AG08396 (cell line): ENCODE measurements at places on chromosomes 4 and X.

GRCh38 chr4:126658411-126658810 lies 974.3 kb upstream of the INTU start:
- no peak for DNase-seq

DNA sequence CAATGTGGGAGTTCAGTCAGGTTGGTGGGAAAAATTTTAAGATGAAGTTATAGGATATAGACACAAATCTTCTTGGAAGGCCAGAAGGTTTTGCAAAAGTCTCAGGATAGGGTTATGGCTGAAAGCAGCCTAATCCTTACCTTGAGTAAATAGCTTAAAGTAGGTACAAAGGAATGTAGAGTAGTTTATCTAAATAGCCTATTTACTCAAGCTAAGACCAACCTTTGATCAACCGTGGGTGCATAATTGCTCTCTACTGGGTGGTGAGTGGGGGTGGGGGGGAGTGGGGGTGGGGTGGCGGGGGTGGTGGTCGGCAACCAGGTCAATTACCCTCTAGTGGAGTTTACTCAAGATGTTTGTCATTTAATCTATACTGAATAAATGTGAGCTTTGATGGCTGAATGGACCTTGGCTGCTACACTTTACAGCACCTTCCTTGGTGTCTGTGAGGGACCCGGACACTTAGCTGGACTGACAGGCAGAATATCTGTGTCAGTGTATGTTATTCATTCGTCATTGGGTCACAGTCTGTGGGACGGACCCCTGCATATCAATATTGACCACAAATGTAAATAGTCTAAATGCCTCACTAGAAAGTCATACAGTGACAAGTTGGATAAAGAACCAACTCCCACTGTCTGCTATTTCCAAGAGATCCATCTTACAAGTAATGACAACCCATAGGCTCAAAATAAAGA lies 545.7 kb upstream of the PABPC4L start:
- no peak for DNase-seq

GRCh38 chrX:55663584-55663983 lies 40.4 kb downstream of the FOXR2 start:
- no peak for DNase-seq

DNA sequence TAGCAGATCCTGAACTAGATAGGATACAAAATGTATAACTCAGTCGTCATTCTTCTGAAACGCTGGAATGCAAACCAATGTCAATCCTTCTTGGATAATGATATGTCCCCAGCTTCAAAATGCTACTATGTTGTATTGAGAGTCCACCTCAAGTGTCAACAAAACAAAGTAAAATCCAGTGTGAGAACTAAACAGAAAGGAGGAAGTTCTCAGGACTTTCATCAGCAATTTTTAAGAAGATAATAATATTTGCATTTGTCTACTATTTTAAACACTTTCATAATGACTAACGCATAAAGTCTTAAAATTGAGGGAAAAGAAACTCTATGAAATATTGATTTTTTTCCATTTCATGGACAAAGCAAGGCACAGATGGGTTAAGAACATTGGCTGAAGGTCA lies 36.3 kb downstream of the SOD3 start:
- DNase-seq, result no peak

DNA sequence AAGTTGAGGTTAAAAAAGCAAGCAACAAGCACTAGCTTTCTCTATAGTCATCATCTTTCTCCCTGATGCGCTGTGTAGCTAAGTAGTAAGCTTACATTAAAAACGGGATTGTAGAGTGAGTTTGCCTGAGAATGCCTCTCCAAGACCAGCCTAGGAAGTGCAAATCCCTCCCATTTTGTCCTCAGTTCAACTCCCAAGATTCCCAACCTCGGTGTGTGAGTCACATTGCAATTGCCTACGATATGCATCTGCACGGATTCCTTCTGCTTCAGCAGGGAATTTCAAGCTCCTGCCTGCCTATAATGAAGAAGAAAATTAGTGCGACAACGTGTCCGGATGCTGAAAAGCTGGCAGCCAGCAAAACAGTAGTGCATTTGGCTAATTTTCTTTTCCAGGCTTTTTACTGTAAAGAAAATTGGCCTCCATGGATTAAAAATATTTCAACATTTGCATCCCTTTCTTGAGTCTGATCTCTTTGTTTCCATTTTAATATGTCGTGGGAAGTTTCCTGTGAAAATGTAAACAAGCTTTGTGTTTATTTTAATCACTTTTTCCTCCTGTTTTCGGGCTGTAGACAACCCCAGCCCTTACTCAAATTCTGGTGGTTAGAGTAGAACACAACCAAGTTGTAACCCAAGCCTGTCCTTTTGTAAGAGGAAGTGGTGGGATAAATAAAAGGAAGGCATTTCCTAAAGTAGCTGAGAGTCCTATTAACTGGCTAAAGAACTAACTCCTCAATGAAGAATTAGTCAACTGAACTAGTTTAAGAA lies 58.4 kb upstream of the TET2 start:
- DNase-seq, result peak; percentile 66

DNA sequence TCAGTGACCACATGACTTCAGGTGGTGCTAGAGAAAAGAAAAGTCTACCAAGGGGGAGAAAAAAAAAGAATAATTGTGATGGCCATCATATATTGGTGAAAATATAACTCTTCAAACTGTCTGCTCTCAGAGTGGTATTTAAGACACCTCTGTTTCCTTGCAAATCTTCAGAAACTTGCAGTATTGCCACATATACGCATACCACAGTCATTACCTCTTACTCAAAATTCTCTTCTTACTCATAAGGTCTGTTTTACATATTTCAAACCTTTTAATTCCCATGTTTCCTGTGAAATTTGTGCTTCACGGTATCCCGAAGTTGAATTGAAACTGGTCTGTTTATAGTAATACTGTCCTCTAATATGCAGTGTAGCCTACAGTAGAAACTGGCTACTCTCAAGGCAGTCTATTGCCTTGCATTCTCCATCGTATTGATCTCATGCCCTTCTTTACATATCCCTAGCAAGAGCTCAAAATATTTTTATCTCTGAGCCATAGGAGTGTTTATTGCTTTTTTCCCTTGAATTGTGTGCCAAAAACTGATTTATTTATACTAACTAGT lies 34.7 kb upstream of the LHFPL1 start:
- no peak for DNase-seq

DNA sequence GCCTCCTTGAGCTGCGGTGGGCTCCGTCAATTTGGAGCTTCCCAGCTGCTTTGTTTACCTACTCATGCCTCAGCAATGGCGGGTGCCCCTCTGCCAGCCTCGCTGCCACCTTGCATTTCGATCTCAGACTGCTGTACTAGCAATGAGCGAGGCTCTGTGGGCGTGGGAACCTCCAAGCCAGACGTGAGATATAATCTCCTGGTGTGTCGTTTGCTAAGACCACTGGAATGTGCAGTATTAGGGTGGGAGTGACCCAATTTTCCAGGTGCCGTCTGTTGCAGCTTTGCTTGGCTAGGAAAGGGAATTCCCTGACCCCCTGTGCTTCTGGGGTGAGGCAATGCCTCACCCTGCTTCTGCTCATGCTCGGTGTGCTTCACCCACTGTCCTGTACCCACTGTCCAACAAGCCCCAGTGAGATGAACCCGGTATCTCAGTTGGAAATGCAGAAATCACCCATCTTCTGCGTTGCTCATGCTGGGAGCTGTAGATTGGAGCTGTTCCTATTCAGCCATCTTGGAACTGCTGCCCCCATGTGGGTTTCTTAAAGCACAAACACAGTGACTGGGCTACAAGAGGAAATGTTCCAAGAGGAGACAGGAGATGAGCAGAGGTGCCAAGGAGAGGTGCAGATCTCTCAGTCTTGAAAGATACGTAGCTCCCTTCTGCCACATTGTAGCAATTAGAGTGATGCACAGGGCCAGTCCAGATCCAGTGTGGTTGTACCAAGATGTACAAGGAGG lies 193.0 kb upstream of the IGFBP7 start:
- no peak for DNase-seq

DNA sequence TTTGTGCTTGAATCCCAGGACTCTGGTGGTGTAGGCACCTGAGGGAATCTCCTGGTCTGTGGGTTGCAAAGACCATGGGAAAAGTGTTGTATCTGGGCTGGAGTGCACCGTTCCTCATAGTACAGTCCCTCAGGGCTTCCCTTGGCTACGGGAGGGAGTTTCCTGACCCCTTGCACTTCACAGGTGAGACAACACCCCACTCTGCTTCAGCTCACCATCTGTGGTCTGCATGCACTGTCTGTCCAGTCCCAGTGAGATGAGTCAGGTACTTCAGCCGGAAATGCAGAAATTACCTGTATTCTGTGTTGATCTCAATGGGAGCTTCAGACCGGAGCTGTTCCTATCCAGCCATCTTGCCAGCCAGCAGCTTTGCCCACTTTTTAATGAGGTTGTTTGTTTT lies 353.0 kb upstream of the IRS4 start:
- DNase-seq, result no peak

DNA sequence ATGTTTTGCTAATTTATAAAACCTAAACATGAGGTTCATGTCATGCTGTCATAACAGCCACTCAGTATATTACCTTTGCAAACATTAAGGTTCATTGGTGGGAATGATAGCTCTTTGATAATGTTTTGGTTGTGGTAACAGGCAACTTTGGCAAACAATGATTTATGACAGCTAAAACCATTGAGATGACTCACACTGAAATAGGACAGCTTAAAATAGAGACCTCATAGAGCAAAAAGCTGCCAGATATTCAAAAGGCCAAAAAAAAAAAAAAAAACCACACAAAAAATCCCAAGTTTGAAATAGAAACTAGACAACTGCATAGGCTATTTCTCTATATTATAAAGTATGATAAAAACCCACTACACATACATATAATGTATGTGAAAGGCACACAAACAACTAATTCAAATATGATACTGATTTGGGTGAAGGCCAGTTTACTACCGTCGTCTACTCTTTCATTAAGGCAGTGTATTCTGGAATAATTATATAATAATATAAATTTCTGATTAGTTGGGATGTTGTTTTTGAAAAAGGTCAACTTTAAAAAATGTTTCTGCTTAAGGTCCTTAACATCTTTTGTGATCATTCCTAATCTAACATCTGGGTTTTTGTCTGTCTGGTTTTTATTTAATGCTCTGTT lies 646.0 kb upstream of the PITX2 start:
- peak; percentile 5 for DNase-seq

DNA sequence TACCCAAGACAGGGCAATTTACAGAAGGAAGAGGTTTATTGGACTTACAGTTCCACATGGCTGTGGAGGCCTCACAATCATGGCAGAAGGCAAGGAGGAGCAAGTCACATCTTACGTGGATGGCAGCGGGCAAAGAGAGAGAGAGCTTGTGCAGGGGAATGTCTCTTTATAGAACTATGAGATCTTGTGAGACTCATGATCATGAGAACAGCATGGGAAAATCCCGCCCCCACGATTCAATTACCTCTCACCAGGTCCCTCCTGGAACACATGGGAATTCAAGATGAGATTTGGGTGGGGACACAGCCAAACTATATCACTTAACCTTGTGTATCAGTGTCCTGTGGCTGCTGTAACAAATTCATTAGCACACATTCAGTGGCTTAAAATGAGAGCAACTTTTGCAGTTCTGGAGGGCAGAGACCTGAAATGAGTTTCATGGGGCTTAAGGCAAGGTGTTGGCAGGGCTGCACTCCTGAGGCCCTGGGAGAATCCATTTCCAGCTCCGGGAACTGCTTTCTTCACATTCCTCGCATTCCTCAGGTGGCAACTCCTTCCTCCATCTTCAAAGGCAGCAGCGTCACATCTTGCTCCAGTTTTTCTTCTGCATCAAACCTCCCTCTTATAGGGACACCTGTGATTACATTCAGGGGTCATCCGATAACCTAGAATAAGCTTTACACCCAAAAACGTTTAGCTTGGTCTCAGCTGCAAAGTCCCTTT lies 22.3 kb upstream of the NSG1 start:
- DNase-seq, result no peak

GRCh38 chr4:147761218-147761883 lies 29.5 kb downstream of the ARHGAP10 start:
- no peak for DNase-seq

DNA sequence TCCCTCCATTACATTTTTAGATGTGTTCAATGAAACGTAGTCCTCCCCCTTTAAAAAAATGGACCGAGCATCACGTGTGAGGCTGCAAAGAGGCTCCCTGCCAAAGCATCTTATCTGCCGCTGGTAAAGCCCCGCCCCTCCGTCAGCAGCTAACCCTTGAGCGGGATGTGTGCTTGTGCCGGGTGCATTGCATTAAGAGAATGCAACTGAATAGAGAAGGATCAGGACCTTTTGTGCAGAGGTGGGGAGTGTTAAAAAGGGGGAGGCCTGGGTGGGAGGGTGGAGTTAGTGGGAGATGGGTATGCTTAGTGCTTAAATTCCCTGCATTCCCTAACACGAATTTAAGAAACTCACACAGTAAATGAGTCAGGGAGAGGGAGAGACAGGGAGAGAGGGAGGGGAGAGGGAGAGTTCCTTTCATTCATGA lies 66.0 kb downstream of the TBL1X start:
- DNase-seq, result peak; percentile 70

- DNase-seq, result no peak
Observed at GRCh38 chr4:139846766-139847165, 181.1 kb downstream of the MGST2 start.

DNA sequence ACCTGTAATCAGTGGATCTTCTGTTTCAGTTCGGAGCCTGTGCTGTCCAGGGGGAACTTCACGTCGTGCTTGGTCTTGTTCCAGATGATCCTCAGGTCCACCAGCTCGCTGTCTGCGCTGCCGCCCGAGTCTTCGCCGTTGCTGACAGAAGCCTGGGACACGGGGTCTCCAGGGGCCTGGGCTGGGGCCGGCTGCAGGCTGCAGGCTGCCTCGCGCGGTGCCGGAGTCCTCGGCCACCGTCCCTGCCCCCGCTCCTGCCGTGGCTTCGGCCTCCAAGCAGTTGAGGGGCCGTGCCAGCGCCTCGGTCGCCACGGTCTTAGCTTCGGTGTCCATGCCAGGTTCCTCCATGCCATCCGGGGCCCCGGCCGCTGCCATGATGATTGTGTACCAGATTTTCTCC lies 37.3 kb upstream of the CCNI start:
- no peak for DNase-seq

- DNase-seq, result peak; percentile 20
Observed at GRCh38 chr4:39526765-39527295, 409 bp downstream of the UGDH start.

DNA sequence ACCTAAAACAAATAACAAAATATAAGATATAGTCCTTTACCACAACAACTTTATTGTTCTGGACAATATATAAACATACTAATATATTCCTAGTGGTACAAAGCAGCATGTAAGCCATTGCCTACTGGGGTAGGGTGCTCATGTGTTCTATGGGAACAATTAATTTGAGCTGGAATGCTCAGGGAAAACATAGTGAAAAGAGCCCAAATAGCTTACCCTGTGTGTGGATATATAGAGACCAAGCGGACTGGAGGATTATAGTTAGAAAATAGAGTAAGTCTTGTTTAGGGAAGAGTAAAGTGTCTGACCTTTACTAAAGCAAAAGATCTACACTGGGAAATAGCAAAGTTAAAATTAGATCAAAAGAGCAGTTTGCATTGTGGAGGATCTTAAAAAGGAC lies 64.8 kb downstream of the MAD2L1 start:
- no peak for DNase-seq

DNA sequence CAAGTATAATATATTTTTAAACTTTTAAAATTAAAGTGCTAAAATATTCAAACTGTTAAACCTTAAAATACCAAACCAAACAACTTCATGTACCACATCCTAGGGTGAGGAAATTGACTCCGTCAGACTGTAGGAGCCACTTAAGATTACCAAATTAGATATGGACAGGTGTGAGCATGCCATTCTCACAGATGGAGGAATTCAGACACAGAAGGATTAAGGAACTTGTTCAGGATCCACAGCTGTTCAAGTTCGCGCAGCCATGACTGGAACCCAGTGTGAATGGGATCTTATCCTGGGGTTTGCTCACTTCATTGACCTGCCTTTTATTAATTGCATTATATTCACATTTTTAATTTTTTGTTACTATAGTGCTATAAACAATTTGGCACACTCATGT lies 224.9 kb upstream of the PCDH7 start:
- DNase-seq, result no peak

GRCh38 chrX:106391284-106391911 lies 220.4 kb upstream of the RADX start:
- no peak for DNase-seq
